ENCODE measurements at places on chromosomes 3 and 15.

- no peak for DNase-seq
These were observed 1417.0 kb upstream of the ALCAM start for GRCh38 chr3:103949693-103950092.

GRCh38 chr3:57952208-57952631 lies 56.0 kb upstream of the FLNB start:
- DNase-seq = no peak

GRCh38 chr15:85587707-85588411 lies 206.9 kb downstream of the KLHL25 start:
- DNase-seq = no peak

- DNase-seq = no peak
These were observed 35.4 kb downstream of the PXYLP1 start for GRCh38 chr3:141266797-141267555.

DNA sequence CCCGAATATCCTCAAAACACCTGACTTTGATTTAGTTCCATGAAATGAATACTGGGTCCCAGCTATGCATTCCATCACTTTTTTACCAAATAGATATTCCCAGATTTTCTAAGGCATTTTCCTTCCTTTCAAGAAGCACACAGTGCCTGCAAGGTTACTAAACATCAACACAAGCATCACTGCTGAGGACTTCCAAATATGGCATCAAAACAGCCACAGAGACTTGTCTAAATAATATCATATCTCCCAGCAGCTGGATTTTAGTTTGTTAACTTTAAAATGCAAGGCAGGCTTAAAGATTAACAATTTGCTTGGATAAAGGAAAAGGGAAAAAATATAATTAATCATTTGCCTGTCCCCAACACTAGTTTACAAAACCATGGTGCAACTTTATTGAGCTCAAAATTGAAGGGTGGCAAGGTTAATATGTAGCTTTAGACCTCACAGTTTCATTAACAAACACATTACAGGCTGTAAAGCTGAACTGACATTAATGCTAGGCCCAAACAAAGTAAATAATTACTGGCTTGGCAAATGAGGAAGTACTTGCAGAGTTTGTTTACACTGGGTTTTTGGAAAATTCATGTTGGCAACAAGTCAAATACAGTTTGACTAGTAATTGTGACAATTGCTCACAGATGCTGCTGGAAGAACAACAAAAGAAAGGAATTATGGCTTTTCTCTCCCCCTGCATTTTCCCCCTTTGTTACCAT lies 401.7 kb upstream of the CDIN1 start:
- DNase-seq = peak; percentile 13

DNA sequence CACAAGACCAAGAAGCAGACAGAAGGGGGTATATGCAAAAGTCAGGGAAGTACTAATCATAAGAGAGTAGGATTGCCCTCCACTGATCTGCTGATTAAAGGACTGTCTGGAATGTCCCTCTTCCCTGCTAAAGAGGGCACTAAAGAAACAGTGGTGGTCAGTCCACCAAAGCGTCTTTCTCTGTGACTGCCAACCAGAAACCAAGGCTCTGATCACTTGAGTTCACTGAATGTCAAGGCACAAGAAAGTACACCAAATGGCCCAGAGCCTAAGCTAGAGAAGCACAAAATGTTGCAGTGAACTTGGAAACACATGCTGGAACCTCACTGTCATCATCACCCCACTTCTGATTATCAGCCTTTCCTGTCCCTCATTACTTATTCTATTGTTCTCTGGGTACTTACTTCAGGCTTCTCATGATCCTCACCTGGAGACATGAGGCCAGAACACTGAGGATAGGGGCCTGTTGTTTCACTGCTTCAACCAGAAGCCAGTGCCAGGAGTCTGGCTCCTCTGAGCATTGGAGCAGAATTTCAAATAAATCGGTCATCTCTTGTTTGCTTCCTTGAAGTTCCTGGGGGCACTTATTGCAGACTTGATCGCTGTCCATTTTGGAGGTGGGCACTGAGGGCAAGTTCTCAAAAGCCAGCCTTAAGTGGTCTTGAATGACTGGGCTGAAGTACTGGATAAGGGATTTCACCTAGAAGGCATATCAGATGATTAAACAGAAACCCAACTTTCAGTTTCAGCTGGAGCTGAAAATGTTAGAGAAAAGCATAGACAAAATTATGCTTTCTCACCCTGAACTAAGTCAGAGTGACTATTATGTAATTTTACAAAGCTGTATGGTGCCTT lies 58.9 kb downstream of the EIF3J start:
- DNase-seq = no peak

GRCh38 chr3:146589899-146590508 lies 15.1 kb downstream of the PLSCR5 start:
- no peak for DNase-seq

DNA sequence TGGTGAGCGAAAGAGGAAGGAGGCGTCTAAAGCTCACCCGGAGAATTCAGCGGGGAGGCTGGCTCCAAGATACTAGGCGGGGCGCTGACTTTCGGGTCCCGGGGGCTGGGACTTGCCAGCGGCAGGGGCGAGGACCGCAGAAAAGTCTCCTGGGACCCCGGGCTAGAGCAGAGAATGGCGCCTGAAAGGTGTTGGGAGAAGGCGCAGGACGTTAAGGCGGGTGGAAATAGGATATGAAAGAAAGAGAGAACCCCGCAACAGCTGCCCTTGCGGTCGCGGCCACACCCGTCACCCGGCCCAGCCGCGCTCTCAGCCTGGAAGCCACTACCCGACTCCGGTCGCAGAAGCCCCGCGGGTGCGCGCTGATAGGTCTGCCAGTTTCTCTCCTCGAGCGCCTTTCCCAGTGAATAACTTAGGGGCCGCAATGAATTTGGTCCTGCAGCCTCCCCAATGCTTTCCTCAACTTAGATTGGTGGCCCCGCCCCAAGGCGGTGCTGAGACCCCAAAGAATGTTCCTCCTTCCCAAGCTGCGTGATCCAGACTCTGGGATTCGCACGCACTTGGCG lies 604 bp downstream of the LTK start:
- no peak for DNase-seq

All from NCI-H2029 treated with DMSO at 0.1 percent for 48 hours (cell line).